ENCODE measurements at places on chromosomes 6 and 20.

- no peak for DNase-seq
These were observed 148.1 kb downstream of the SCML4 start for GRCh38 chr6:107676042-107676441.

DNA sequence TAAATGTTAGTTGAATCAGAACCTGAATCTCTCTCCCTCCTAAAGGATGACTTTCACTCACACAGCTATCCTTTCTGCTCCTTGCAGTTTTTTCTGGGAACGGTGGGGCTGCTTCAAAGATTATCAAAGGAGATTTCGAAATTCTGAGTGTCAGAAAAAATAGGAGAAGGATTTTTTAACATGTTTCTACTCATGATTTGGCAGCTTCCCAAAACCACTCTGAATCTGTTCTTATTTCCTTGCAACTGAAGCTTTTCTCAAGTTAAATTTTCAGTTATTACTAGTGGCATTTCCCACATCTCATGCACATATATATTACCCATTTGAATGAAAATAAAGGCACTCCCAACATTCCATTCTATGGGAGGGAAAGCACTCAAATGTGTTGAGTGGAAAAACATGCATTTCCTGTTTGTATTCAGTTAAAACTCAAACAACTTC lies 123.6 kb downstream of the LCA5 start:
- DNase-seq = no peak

- DNase-seq = no peak
These were observed 309.8 kb upstream of the SUPT3H start for GRCh38 chr6:45687570-45687969.

- DNase-seq = no peak
These were observed 109.9 kb upstream of the TIAM2 start for GRCh38 chr6:154885214-154885613.

DNA sequence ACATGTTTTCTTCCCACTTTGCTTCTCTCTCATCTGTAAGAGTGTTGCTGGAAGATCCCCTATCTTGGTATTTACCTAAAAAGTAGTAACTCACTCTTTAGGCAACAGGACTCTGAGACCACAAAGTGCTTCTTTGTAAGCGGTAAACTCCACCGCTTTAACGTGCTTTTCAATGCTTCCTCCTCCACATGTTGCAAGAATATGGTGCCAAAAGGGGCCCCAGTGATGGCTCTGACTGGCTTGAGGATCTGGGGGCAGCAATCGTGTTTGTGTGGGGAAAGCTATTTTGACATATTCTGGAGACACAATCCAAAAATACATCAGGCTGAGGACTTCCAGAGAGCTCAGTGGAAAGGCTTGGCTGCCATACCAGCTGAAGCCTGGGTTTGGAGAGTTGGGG lies 12.4 kb upstream of the CPNE5 start:
- DNase-seq = no peak

DNA sequence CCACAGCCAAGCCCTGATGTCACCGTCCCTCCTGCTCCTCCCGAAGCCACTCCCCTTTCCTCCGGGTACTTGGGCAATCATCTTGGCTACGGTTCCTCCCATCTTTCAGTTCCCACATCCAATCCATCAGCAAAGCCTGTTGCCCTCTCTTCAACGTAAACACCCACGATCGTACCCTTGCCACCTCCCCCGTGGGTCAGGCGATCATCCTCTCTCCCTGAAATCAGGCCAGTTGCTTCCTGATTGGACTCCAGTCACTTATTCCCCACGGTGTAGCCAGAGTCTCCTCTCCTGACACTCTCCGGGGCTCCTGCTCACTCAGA lies 44.5 kb downstream of the SULF2 start:
- DNase-seq = no peak

DNA sequence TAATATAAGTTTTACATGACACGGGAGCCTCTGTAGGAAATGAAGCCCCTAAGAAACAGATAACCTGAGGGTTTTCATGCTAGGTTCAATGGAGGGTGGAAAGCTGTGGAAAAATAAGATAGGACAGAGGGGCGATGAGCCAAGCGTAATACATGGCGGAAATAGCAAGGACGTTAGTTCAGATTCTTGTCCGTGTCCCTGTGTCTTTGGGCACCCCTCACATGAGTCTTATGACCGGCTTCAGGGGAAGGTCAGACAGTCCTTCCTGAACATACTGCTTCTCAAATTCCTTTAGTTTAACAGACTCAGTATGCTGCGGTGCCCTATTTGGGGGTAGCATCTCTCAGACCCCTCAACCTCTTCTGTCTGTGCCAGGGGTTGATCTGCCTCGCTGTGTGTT lies 20.8 kb downstream of the EFCAB8 start:
- DNase-seq = no peak

DNA sequence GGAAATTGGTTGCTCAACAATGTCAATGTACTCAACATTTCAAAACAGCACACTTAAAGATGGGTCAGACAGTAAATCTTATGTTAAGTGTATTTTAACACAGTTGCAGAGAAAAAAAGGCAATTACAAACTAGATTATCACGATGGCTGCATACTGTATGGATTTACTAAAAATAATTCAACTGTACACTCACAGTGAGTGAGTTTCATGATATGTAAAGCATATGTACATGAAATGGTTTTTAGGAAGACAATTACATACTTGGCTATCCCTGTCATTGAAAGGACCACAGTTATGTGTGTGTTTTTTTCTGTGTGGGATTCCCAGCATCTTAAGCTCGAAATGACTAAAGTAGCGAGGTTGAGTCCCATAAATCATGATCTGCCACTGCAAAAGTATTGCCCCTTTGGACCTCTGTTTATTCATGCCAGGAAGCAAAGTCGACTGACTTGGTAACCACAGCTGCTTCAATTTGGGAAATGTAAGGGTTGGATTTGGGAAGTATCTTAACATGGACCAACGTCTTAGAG lies 5.5 kb upstream of the SALL4 start:
- no peak for DNase-seq
